Ecto neural progenitor cell (in vitro differentiated cells): ENCODE measurements at places on chromosomes 2 and 18.

- DNase-seq = no peak
Measured at GRCh38 chr2:85843543-85843942, 45.2 kb downstream of the ST3GAL5 start.

GRCh38 chr2:182300608-182301007, 126.2 kb downstream of the PDE1A start:
- no peak for DNase-seq

- DNase-seq = no peak
Measured at GRCh38 chr2:191265311-191266170, 20.3 kb downstream of the MYO1B start.

- no peak for DNase-seq
Measured at GRCh38 chr18:28875059-28875458, 698.1 kb upstream of the CDH2 start.

DNA sequence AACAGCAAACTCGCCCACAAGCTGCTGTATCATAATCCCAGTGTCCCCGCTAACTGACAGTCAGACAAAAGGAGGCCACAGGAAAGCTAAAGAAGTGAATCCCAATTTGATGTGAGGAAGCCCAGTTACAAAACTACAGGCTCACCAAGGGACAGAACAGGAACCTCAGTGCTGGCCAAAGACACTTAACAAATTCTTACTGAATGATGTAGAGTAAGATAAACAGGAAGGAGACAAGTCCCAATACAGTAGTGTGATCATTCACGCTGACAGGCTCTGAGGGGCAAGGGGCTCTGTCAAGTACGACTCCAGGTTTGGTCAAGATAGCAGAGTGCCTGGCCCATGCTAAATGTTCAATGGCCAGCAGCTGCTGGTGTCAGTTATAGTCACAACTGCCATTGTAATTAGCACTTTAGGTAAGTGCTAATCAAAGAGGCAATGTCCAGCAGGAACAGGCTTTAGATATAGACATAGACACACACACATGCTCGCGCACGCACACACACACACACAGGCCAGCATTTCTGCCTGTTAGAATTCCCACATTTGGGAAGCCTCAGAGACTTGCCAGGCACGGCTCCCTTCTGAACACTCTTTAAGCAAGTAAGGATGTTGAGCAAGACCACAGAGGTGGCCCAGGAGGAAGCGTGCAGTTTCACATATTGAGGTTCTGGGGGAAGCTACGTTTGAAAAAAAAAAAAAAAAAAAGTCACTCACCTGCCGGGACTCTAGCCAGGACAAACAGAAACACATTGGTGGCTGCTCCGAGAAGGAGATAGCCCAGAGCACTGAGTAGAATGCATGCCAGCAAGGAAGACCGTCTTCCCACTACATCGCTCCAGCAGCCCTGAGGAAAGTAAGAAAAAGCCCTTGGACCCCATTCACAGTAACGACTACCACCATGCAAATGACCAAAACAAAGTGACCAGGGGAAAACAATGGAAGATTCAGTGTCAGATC, 35.4 kb upstream of the TMEM182 start:
- no peak for DNase-seq

- peak; percentile 37 for DNase-seq
Measured at GRCh38 chr18:79523736-79524180, 128.0 kb downstream of the NFATC1 start.

GRCh38 chr2:18398833-18399232, 161.6 kb downstream of the RDH14 start:
- DNase-seq = no peak

- DNase-seq = no peak
Measured at GRCh38 chr2:223779877-223780276, 57.5 kb downstream of the AP1S3 start.

DNA sequence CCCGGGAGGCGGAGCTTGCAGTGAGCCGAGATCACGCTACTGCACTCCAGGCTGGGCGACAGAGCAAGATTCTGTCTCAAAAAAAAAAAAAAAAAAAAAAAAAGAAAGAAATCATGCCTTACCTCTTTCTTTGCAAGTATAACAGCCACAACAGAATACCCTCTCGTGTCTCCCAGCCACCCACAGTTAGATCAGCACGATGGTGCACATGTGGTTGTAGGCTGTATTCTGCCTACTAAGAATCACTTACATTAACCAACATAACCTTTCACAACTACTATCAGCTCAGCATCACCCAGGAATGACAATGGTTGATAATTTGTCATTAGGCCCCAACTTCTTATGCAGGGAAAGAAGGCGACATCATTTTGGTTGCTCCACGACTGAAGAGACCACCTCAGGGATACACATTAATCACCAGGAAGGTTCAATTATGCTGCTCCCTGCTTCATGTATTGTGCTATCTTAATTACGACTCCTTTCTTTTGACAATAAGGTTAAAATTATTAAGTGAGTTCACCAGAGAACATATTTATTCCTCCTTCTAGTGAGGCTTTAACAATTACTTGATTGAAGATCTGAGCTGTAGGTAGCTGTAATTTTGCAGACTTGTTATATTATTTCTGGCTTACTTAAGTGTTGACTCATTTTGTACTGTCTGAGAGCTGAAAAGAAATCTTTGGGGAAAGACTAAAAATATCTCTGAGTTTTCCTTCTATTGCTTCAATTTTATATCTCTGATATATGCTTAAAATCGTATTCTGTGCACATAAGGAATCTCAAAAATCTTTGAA, 120.1 kb downstream of the LRP1B start:
- DNase-seq = no peak

DNA sequence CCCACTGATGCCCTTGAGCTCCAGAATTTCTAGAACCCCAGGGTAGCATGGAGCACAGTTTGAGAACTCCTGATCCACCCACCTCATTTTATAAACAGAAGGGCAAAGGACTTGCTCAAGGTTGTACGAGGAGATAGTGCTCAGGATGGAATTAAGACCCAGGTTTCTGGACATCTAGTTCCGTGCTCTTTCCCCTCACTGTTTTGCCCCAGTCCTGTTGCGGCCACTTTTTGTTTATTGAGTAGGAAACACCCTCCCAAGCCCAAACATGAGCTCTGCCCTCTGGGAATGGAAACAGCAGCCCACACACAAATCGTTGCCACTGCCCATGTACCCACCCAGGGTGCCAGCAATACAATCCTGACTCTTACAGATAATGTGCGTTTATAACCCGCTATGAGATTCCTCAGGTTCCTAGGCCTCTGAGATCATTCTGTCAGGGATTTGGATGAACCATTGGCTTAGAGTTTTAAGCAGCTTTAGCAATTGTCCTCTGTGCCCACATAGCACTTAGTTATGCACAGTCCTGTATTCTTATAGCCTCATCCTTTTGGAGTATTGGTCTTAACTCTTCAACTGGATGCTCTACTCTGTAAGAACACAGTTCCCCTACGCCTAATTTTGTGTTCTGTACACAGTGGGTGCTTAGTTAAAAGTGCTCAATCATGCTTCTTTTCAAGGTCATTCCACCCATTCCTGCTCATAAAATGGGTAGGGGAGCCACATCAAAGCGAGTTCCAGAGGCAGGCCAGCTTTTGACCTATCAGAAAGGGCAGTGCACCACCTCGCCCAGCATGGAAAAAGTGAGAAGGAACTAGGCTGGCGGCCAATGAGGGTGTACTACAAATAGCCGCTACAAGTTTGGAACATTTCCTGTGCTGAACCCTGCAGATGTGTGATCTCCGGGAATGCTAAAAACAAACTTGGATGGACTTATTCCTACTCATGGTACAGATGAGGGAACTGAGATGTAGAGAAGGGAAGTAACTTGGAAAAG, 60.3 kb upstream of the IGFBP2 start:
- DNase-seq = no peak

GRCh38 chr2:239855863-239856587, 169.1 kb downstream of the NDUFA10 start:
- no peak for DNase-seq

DNA sequence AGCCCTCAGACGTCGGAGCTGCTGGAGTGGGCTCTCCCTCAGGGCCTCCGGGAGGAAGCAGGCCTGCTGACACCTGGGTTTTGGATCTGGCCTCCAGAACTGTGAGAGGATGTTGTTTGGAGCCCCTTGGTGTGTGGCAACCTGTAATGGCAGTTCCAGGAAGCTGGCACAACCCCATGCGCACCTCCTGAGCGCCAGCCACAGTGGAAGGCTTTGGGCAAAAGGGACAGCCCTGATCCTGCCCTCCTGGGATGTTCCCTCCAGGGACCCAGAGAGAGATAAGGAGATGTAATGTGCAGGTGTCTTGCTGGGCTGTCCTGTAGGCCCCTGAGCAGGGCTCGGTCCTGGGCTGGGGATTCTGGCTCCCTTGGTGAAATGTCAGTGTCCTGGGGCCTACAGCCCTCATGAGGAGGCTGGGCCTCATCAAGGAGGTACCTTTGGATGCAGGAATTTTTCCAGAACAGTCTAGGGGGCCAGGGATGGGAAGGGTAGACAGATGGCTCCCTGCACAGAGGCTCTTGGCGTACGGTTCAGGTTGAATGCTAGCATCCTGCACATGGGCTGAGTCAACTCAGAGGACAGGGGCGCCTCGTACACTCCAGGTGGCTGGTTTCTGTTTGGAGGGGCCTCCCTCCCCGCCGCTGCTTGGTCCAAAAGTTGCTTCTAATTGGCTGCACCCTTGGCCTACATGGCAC, 61.1 kb downstream of the ASB1 start:
- DNase-seq = no peak
